ENCODE measurements at places on chromosomes 1 and 21.

GRCh38 chr1:54096227-54096876 is 42.9 kb downstream of the TCEANC2 start:
- no peaks in the 10 kb centered on the region for H3K4me1 ChIP-seq
- no peak overlapping the region for H3K4me3 ChIP-seq
- no peaks in the 10 kb centered on the region for H3K27me3 ChIP-seq
- no peak for DNase-seq
- H3K27ac ChIP-seq = no peak overlapping the region

GRCh38 chr1:206445911-206446356 is 24.3 kb upstream of the IKBKE start:
- peaks cover 12% of the 10 kb centered on the region for H3K4me1 ChIP-seq
- peaks cover 14% of the 10 kb centered on the region for H3K36me3 ChIP-seq
- no peaks in the 10 kb centered on the region for H3K27me3 ChIP-seq
- no peak overlapping the region for H3K4me3 ChIP-seq
- H3K27ac ChIP-seq = no peak overlapping the region
- no peak for DNase-seq

GRCh38 chr1:159091607-159092031 is 15.1 kb upstream of the AIM2 start:
- peaks cover 29% of the 10 kb centered on the region for H3K4me1 ChIP-seq
- no peaks in the 10 kb centered on the region for H3K27me3 ChIP-seq
- peak overlapping the region; percentile 46 for H3K27ac ChIP-seq
- H3K36me3 ChIP-seq = no peaks in the 10 kb centered on the region
- peak; percentile 48 for DNase-seq
- H3K4me3 ChIP-seq = no peak overlapping the region

DNA sequence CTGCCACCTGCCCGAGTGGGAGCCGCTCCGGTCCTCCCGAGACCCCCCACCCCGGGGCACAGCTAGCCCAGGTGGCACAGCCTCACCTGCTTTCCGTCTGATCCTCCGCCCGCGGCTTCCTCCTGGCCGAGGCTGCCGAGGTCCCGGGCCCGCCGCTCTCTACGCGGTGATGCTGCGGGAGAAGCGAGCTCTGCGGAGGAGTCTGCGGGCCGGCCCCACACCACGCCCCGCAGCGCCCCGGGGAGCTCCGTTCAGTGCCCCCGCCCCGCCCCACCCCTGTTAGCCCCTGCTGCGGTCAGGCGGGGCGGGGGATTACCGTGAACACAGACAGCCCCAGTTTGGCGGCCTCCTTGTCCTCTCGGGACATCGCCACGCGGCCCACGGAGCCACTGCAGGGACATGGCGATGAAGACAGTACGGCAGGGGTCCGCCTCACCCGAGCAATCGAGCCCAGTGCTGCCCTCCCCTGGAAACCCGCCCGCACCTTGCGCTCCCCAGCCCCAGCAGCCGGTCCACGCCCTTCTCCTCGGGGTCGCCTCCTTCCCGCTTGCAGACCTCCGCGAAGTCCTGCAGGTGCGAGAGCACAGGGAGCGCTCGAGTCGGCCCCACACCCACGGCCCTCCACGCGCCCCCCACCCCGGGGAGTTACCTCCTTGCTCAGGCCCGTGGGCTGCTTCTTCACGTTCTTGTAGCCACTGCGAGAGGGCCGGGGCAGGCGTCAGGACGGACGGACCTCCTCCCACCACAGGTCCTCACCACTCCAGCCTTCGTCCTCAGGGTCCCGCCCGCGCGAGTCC is 933 bp downstream of the C1orf35 start:
- no peaks in the 10 kb centered on the region for H3K27me3 ChIP-seq
- H3K4me3 ChIP-seq = peak overlapping the region; percentile 61
- peak overlapping the region; percentile 12 for H3K27ac ChIP-seq
- no peak for DNase-seq

DNA sequence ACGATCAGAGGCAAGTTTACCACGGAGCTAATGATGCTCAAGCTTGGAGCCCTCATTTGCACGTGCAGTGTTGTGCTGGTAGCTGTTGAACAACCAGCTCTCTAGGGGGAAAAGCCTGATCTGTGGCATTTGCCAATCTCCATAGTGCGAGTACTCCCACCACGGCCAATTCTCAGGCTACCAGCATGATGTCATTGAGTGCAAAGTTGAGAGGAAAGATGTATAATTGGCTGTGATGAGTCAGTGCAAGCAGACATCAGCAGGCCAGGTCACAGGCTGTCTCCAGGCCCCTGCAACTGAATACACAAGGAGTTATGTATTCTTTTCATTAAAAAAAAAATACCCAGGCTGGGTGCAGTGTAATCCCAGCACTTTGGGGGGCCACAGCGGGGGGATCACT is 233.1 kb upstream of the VAMP3 start:
- peak; percentile 62 for DNase-seq
- no peaks in the 10 kb centered on the region for H3K36me3 ChIP-seq
- H3K27me3 ChIP-seq = no peaks in the 10 kb centered on the region
- peaks cover 7% of the 10 kb centered on the region for H3K4me1 ChIP-seq
- H3K4me3 ChIP-seq = no peak overlapping the region

DNA sequence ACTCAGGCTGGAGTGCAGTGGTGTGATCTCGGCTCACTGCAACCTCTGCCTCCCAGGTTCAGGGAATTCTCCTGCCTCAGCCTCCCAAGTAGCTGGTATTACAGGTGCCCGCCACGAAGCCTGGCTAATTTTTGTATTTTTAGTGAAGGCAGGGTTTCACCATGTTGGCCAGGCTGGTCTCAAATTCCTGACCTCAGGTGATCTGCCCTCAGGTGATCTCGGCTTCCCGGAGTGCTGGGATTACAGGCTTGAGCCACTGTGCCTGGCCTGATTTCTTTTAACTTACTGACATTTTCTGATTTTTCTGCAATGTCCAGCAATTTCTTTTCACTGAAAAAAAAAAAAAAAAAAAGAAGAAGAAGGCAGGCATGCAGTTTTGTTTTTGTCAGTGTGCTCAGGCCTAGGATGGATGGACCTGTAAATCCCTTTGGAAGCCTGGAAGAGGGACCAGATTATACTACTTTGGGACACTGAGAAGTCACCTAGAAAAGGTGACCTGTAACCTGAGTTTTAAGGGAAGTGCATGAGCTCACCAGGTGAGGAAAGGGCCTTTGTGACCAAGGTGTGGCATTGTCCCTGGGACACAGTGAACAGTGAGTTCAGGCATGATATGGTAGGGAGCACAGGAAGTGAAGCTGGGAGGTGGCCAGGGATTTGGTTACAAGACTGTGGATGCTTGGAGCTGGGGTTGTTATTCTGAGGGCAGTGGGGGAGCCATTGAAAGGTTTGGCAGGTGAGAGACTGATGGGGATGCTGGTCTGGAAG is 2.7 kb upstream of the TMEM61 start:
- no peak overlapping the region for H3K4me3 ChIP-seq
- H3K4me1 ChIP-seq = no peaks in the 10 kb centered on the region
- peaks cover 21% of the 10 kb centered on the region for H3K27me3 ChIP-seq
- H3K27ac ChIP-seq = no peak overlapping the region

DNA sequence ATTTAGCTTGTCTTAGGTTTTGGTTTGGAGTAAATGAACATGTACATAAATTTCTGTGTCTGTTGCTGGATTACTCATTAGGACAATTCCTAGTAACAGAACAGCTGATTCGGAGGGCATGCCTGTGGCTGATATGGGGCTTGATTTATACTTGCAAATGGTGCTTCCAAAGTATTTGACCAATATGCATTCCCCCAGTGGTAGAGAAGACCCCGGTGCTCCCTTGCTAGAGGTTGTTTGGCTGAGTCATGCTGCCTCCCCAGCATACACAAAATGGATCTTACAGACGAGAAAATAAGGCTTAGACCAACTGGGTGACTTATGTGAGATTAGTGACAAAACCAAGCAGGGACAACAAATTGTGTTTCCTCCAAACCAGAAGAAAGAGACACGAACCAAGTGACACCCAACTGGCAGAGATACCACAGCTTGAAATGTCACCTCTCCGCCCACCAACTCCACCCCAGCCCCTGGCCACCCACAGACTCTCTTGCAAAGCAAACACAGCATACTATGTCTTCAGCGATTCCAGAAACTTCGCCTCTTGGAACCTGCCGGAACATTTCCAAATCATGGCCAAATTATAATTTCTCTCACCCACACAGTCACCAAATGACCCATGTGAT is 75.9 kb upstream of the ETS2 start:
- no peaks in the 10 kb centered on the region for H3K27me3 ChIP-seq
- DNase-seq = peak; percentile 72
- no peak overlapping the region for H3K4me3 ChIP-seq
- H3K27ac ChIP-seq = no peak overlapping the region
- no peaks in the 10 kb centered on the region for H3K36me3 ChIP-seq

DNA sequence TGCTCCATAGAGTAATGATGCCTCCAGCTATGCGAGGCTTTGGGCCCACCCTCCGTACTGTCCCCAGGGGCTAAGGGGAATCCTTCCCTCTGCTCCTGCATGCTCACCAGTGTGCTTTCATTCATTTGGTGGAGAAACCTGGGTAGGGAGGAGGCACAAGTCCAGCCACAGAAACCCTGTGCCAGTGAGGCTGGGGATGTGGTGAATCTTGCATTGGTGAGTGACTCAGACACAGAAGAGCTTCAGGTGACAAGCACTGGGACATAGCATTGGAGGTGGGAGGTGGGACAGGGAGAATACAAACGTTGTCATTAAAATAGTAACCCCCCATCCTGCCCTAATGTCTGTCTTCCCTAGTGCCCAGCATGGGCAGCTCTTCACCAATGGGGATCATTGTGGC is 5.2 kb downstream of the FCGR2A start:
- H3K27me3 ChIP-seq = no peaks in the 10 kb centered on the region
- H3K27ac ChIP-seq = no peak overlapping the region
- no peaks in the 10 kb centered on the region for H3K4me1 ChIP-seq
- H3K36me3 ChIP-seq = no peaks in the 10 kb centered on the region
- H3K4me3 ChIP-seq = no peak overlapping the region

- no peaks in the 10 kb centered on the region for H3K4me1 ChIP-seq
- H3K36me3 ChIP-seq = no peaks in the 10 kb centered on the region
- DNase-seq = no peak
- no peaks in the 10 kb centered on the region for H3K27me3 ChIP-seq
These were observed 1267.9 kb downstream of the AMY1C start for GRCh38 chr1:105017587-105017986.

DNA sequence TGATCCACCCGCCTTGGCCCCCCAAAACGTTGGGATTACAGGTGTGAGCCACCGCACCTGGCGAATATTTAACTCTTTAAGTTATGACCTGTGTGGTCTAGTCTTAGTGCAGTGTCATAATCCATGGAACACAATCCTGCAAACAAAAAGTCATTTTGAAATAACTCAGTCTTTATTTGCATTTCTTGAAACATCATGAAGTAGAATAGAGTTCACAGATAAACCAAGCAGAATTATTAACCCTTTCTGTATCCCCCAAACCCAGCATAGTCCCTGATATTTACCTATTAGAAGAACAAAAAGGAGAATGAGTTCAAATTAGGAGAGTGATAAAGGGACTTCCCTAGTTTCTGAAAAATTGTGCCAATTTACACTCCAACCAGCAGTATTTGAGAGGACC is 19.9 kb downstream of the ZYG11B start:
- no peaks in the 10 kb centered on the region for H3K4me1 ChIP-seq
- H3K4me3 ChIP-seq = no peak overlapping the region
- no peak overlapping the region for H3K27ac ChIP-seq
- DNase-seq = no peak
- no peaks in the 10 kb centered on the region for H3K27me3 ChIP-seq

DNA sequence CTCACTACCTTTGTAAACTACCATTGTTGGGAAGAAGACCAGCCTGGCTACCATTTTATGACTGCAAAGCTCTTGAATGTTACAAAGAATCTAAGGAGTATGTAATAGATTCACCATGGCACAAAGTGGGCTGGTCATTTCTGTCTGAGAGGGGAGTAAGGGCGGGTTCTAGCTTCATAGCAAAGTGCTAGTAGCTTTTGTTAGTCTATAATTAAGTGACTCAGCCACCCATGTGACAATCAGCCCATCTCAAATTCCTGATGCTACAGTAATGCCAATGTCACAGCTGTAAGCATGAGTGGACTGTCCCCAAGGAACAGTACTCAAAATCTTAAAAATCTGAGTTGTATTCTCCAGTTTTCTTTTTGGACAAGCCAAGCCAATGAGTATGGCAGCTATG is 15.4 kb upstream of the OTUD3 start:
- peaks cover 12% of the 10 kb centered on the region for H3K4me1 ChIP-seq
- no peak for DNase-seq
- no peaks in the 10 kb centered on the region for H3K27me3 ChIP-seq

- no peak overlapping the region for H3K27ac ChIP-seq
- H3K4me3 ChIP-seq = no peak overlapping the region
- H3K4me1 ChIP-seq = no peaks in the 10 kb centered on the region
- H3K27me3 ChIP-seq = no peaks in the 10 kb centered on the region
- no peak for DNase-seq
- no peaks in the 10 kb centered on the region for H3K36me3 ChIP-seq
These were observed 1.2 kb downstream of the SH3BGR start for GRCh38 chr21:39452970-39453342.

DNA sequence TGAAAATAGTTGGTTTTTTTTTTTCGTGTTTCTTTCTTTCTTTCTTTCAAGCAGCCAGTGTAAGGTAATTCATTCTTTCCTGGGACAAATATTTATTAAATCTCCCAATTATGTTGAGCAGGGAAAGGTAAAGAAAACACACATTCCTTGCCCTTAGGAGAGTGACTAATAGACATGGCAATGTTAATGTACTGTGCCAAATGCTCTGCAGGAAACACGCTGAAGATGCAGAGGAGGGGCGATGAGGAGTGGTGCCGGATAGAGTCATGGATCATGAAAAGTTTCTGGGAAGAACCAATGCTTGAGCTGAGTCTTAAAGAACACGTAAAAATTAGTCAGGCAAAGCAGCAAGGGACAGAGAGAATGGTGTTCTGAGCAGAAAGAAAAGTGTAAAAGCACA is 199.2 kb downstream of the DNM3 start:
- no peaks in the 10 kb centered on the region for H3K36me3 ChIP-seq
- no peaks in the 10 kb centered on the region for H3K27me3 ChIP-seq
- no peak overlapping the region for H3K4me3 ChIP-seq
- peak overlapping the region; percentile 11 for H3K27ac ChIP-seq
- H3K4me1 ChIP-seq = peaks cover 14% of the 10 kb centered on the region
- peak; percentile 90 for DNase-seq

- peak overlapping the region; percentile 99 for H3K27ac ChIP-seq
- DNase-seq = peak; percentile 97
- peaks cover 53% of the 10 kb centered on the region for H3K4me1 ChIP-seq
- peak overlapping the region; percentile 55 for H3K4me3 ChIP-seq
- H3K27me3 ChIP-seq = no peaks in the 10 kb centered on the region
These were observed 87.3 kb upstream of the TLR5 start for GRCh38 chr1:223230161-223230881.

DNA sequence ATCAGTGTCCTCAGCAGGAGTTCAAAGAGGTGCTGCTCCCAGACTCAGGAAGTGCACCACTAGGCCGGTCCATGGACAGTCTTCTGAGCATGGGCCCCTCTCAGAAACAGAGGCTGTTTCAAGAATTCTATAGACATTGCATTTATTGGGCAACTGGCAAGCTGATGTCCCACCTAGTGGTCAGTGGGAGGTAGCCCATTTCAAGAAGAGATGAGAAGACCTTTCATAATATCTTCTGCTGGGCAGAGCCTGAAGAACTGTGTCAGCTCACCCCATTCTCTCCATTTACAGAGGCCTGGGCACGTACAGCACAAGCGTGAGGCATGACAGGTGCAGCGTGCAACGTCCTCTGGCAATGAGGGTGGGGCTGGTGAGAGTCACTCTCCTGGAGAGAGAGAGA is 216.0 kb downstream of the DYRK1A start:
- no peak overlapping the region for H3K4me3 ChIP-seq
- H3K4me1 ChIP-seq = no peaks in the 10 kb centered on the region
- no peak overlapping the region for H3K27ac ChIP-seq
- DNase-seq = peak; percentile 33

- H3K4me3 ChIP-seq = no peak overlapping the region
- no peaks in the 10 kb centered on the region for H3K36me3 ChIP-seq
- DNase-seq = no peak
These were observed 1.8 kb upstream of the GJA4 start for GRCh38 chr1:34790985-34791384.

GRCh38 chr1:209363112-209363511 is 220.4 kb upstream of the CAMK1G start:
- H3K27me3 ChIP-seq = no peaks in the 10 kb centered on the region
- no peak overlapping the region for H3K4me3 ChIP-seq
- peaks cover 19% of the 10 kb centered on the region for H3K4me1 ChIP-seq
- no peak overlapping the region for H3K27ac ChIP-seq

All from astrocyte (in vitro differentiated cells and primary cell).